ENCODE measurements at places on chromosomes 7 and 10.

DNA sequence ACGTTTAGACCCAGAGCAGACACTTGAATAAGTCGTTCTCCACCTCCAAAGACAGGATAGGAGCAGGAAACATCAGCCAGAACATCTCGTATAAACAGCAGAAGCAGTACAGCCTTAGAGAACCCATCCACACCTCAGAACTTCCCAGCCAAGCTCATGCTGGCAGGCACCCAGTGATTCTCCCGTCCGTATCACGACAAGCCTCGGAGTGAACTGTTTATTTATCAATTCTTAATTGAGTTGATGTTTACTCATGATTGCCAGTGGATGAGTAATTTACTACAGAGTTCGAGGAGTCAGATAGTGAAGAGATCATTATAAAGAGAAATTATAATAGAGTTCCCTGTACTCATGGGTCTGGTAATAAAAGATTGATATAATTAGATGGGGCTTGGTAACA is 811.5 kb downstream of the LRMDA start:
- no peak for DNase-seq

DNA sequence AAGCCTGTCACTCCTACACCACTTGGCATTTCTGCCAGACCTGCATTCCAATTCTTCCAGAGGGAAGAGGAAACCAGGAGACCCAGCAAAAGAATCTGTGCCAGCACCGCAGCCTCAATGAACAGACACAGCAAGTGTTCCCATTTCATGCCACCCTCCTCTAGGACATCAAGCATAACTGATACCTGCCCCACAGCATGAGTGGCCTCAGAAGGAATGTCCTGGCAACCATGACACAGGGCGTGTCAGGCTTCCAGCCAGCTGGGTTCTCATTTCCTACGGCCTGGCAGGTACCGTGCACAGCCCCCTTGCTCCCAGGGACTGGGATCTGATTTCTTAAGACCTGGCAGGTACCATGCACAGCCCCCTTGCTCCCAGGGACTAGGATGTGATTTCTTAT is 7.8 kb downstream of the MAD1L1 start:
- DNase-seq: no peak

DNA sequence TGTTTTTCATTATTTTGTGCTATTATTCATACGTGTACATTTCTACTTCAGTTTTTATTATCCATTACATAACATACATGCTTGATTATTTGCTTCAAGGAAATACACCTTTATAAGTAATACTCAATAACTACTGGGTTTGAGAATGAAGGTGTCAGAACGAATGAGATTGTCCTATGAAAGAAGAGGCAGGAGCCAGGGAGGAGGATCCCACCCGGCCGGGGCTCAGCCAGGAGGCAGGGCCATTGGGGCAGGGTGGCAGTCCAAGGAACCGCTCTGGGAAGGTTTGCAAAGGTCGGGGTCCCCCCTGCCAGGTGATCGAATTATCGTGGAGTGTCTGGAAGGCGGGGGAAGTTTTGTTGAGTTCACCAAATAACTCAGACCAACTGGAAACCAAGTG is 9.1 kb downstream of the TRIM56 start:
- DNase-seq: no peak

DNA sequence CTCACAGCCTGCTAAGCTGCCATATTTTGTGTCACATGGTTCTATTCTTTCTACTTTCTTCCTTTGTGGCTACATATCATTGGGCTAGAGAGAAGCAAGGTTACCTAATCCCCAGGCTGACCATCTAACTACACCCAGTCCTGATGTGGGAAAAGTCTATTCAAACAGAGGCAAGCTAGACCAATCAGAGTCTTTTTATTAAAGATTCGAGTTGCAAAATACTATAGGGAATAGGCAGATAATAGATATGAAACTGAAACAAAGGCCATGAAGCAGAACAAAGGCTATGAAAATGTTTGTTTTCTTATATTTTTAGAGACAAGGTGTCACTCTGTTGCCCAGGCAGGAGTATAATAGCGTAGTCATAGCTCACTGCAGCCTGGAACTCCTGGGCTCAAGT is 36.7 kb downstream of the MTERF1 start:
- no peak for DNase-seq

- DNase-seq: no peak
Observed at GRCh38 chr7:117597755-117598154, 117.9 kb downstream of the CFTR start.

DNA sequence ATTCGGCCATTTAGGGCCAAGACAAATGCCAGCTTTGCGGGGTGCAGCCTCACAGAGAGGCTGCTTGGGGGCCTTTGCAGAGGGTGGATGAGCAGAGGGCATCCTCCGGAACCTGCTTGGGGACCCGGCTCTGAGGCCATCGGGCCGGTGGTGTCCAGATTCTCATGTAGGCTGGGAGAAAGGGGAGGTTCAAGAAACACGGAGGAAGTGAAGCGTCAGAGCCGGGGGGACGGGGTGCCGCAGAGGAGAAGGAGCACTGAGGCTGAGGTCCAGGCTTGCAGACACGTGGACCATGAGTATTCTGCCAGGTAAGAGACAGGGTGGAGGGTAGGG is 150.7 kb upstream of the SHH start:
- no peak for DNase-seq

DNA sequence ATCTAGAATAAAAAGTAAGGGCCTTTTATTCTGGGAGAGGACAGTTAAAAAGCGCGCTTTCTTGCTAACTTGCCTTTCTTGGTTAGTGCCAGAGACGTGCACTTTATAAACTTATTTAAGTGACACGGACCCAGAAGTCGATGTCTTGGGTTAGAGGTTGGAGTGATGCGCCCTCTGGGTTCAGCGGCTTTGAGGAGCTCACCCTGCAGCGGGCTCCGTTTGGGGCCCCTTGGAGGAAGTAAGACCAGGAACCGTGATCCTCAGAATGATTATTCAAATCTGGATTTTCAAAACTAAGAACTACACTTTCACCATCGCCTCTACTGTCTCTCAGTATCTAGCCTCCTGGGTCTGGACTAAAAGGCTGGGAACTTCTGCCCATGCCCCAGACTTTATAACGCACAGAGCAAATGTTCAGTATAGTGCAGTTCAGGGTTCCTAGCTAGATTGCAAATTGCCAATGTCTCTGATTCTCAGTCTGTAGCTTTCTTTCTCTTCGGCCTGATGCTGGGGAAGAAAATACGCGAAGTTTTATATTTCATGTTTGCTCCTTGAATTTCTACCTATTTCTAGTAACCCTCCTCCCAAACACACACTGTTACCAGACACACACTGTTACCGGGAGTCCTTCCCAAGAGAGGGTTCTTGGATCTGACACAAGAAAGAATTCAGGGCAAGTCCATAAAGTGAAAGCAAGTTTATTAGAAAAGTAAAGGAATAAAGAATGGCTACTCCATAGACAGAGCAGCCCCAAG is 18.6 kb upstream of the SMO start:
- no peak for DNase-seq

DNA sequence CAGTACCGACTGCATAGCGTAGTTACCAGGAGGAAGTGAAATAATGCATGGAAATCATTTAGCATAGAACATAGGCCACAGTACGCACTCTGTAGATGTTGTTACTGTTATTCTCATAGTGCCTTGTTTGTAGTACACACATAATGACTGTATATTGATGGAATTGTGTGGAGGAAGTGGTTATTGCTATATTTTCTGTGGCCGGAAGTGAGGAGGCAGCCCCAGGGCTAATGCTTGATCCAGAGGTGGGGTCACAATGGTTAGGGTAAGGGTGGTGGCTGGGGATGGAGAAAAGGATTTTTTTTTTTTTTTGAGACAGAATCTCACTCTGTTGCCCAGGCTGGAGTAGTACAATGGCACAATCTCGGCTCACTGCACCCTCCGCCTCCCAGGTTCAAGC is 4.5 kb upstream of the MGAM start:
- no peak for DNase-seq

DNA sequence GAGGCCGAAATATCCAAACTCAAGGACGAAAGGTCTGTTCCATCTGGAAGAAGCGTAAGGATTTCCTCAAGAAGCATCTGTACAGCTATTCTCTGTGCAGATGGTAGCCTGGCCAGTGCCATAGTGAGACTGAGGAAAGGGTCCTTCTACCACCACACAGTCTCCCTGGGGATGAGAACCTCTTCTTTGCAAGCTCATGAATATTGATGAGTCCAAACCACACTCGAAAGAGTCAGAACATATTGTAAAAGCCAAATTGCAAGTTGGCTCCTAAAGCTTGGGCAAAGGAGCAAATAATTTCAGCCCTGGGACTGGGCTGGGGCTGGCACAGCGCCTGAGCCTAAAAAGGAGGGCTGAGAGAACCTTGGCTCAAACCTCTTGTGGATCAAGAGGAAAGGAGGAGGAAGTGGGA is 66.1 kb upstream of the PIP4K2A start:
- no peak for DNase-seq

- no peak for DNase-seq
Observed at GRCh38 chr7:143518521-143518920, 40.8 kb downstream of the TAS2R41 start.

DNA sequence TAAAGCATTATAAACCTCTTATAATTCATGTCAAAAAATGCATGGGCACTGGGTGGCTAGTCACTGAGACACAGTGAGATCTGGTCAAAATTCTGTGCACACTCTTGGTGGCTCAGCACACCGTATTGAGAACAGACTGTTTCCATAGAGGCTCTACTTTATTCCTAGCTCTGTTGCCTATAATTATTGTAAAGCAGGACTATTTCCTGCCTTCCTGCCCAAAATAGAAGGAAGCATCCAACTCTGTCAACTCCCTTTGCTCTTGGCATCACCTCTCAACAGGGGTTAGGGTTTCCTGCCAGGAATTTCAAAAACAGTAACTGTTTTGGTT is 45.1 kb downstream of the PTN start:
- DNase-seq: no peak

GRCh38 chr10:20893297-20893696 is 3.8 kb downstream of the NEBL start:
- no peak for DNase-seq

- DNase-seq: peak; percentile 37
Observed at GRCh38 chr10:70052462-70053217, at the start of gene MACROH2A2. Gene MACROH2A2, plus strand, starts transcription at chr10:70052846. Its CDS starts 22,813 bp downstream, at chr10:70075659.

- DNase-seq: no peak
Observed at GRCh38 chr7:154372011-154372601, 319.9 kb downstream of the DPP6 start.

GRCh38 chr10:26665080-26666048 is 32.1 kb upstream of the PDSS1 start:
- no peak for DNase-seq

DNA sequence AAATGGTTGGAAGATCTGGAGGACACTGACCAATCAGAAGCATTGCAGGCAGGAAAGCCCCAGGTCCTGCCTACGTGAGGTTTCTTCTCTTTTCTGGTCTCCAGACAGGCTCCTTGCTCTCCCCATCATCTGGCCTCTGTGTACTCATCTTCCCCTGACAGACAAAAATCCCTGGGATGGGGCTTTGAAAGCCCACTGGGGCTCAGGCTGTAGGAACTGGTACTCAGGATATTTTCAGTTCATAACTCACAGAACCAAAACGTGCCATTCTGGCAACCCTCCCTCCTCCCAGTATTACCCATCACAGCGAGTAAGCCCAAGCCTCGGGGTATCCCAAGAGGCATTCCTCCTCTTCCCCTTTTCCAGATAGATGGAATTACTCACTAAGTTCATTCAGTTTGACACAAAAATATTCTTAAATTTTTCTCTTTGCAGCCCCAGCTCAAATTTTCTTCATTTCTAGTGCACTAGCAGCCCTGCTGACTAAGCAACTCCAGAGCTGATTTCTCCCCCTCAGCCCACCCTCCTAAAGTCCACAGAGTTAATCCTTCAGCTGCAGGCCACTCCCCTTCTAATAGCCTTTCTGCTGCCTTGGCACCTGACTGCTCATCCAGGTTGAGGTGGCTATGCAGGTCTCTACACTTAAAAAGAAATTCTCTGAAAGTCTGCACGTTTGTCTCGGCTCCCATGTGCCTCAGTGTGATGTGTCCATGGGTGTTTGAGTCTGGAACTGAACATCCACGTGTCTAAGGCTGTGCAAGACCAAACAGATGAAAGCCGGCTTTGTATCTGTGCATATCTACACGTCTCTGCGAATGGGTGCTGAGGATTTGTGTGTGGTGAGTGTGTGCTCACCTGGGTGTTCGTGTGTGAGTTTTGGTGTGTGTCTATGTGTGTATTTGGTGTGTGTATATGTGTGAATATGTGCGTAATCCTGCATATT is 331.4 kb downstream of the CCSER2 start:
- DNase-seq: no peak

DNA sequence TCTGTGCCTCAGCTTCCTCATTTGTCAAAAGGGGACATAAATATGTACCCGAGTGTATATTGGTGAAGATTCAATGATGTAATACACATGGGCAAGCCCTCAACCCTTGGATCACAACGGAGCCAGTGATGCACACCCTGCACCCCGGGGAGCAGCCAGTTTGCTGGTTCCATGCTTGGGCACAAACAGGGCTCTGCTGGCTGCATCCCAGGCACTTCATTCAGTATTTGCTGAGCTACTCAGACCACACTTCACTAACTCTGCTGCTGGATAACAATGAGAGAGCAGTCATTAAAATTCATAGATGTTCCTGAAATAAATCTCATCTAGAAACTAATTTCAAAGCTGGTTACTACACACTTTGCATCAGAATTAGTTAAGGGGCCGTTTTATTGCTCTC is 72.0 kb downstream of the SCRN1 start:
- no peak for DNase-seq

GRCh38 chr10:128070161-128070560 is 56.1 kb downstream of the MKI67 start:
- no peak for DNase-seq

GRCh38 chr10:18273039-18273438 is 132.8 kb downstream of the CACNB2 start:
- DNase-seq: no peak

- no peak for DNase-seq
Observed at GRCh38 chr7:92547579-92547978, 19.0 kb downstream of the RBM48 start.

DNA sequence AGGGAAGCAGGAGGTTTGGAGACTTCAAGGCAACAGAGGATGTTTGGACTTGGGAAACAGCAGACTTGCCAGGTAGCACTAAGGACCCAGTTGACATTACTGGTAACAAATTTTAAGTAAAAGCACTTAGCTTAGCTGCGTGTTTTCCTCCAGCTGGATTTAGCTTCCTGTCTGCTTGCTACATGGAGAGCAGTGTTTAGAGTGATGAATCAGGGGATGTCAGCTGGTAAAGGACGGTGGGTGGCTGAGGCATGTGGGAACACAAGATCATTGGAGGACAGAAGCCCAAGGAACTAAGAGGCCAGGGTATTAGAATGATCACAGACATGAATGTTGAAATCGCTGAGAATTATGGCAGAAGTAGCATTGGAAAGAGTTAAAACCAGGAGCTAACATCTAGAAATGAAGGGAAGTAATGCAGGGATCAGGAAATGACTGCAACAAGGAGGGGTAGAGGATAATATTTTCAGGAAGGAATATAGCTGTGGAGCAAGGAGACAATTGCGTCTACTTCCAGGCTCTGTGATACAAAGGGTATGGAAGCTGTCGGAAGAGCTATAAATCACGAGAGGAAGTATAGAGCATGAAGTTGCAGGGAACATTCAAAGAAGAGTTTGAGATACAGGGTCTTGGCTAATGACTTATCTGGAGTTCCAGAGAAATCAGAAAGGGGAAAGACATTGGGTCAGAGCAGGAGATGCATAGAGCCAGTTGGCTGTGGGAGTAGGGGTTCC is 34.4 kb downstream of the CALD1 start:
- DNase-seq: no peak

Data from NCI-H226 (cell line).